Stimulated activated CD8-positive, alpha-beta memory T cell treated with anti-CD3 and anti-CD28 coated beads, Interleukin-7, amount 100 ng/mL, for 48 hours (primary cell): ENCODE measurements at places on chromosomes 12 and 14.

GRCh38 chr12:66359300-66359699 is 57.0 kb downstream of the HELB start:
- no peak for DNase-seq

GRCh38 chr12:19588951-19589350 is 149.7 kb downstream of the AEBP2 start:
- DNase-seq, result no peak

- no peak for DNase-seq
These were observed 238.6 kb upstream of the DDHD1 start for GRCh38 chr14:53391631-53392285.

DNA sequence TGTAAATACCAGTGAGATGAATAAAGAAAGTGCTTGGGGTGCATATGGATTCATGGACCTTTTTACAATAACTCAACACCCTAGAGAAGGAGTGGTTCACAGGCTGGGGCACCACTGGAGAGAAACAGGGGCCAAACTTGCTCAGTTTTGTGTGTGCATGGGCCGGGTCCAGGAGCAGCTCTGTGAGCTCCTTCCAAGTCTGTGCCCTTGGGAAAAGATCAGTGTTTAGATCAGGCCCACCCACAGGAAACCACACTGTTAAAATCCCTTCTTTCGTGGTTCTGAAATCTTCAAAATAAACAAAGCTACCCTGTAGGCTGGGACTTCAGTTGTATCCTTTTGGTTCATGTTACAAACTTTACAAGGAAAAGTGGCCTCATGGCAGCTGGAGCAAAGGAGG is 156.1 kb upstream of the TMEM260 start:
- no peak for DNase-seq

- DNase-seq, result no peak
These were observed 1243.3 kb upstream of the SEL1L start for GRCh38 chr14:82776958-82777357.

- DNase-seq, result no peak
These were observed 15.8 kb upstream of the PTPRR start for GRCh38 chr12:70936203-70936813.

DNA sequence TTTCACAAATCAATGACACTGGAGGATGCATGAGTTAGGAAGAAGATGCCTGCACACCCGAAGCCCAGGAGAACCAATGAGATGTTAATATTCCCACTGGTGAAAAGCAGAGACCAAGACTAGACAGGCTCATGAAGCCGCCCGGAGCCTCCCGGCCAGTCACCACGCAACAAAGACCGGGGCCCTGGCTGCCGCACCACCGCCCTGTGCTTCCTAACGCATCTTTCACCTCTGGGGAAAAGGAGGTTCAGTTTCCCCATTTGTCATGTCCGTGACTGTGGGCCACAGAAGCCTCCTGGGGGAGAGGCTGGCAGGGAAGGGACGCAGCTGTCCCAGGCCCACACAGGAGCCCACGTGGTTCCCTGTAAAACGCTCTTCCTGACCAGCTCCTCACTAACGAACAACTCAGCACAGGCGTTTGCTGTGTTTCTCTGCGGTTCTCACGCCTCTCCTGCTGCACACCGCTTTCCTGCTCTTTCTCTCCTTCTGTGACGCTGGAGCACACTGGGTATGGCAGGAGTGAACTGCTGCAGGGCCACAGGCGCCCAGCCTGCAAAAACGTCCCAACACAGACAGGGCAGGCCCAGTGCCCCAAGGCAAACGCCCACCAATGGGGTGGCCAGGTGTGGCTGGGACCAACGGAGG is 10.8 kb downstream of the RIMBP2 start:
- no peak for DNase-seq

DNA sequence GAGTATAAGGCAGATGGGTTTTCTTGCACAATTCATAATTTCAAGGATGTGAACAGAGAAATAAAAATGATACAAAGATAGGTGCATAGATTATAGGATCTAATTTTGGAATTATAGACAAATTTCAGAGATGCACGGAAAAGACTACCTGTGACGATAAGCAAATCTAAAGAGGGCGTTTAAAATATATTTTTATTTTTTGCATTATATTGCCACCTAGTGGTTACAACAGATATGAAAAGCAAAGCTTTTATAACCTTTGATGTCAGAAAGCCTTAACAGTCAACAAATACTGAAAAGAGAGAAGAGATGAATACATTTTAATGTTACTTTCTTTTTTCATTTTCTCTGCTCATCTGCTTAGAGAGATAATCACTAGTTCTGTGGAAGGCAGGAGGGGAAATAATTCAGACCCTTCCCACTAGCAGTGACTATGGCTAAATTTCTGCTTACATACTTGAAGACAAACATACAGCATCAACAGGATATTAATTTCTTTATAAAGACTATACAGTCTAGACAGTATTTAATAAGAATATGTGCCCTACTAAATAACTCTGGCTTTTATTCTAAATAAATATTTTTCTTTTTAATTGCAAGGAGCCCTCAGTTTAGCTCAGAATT is 46.3 kb downstream of the NTS start:
- DNase-seq, result no peak

- no peak for DNase-seq
These were observed 124.8 kb downstream of the SCARB1 start for GRCh38 chr12:124738636-124739467.
